ENCODE measurements at places on chromosomes 16 and 17. TPM values are rescaled to one million over a fixed set of nuclear protein-coding genes. Genes with fewer than 3 reads are reported as not detected.

DNA sequence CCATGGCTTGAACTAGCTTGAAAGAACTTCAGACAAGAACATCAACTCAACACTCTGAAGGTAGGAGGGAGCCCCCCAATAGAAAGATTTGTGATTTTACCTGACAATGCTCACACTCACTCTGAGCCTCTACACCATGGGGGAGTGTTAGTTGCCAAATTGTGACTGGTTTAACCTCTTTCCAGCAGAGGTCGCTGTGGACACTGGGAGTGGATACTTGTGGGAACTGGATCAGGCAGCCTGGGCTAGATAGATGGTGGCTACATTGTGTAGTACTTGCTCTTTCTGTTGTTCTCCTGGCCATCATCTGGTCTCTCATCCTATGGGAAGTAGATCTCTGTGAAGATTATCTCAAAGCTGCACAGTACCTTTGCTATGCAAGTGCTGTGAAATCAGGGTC is 2.9 kb downstream of the SMPD3 start:
- no peak overlapping the region for H3K4me3 ChIP-seq
- no peaks in the 10 kb centered on the region for H3K36me3 ChIP-seq
- peaks cover 43% of the 10 kb centered on the region for H3K27me3 ChIP-seq
- DNase-seq = no peak
- no peak overlapping the region for H3K27ac ChIP-seq
- H3K4me1 ChIP-seq = peaks cover 12% of the 10 kb centered on the region

- no peak for DNase-seq
- H3K4me1 ChIP-seq = no peaks in the 10 kb centered on the region
- H3K36me3 ChIP-seq = peaks cover 2% of the 10 kb centered on the region
- H3K27me3 ChIP-seq = peaks cover 25% of the 10 kb centered on the region
- H3K4me3 ChIP-seq = no peak overlapping the region
These were observed 904 bp downstream of the SLC6A2 start for GRCh38 chr16:55656691-55657092.

DNA sequence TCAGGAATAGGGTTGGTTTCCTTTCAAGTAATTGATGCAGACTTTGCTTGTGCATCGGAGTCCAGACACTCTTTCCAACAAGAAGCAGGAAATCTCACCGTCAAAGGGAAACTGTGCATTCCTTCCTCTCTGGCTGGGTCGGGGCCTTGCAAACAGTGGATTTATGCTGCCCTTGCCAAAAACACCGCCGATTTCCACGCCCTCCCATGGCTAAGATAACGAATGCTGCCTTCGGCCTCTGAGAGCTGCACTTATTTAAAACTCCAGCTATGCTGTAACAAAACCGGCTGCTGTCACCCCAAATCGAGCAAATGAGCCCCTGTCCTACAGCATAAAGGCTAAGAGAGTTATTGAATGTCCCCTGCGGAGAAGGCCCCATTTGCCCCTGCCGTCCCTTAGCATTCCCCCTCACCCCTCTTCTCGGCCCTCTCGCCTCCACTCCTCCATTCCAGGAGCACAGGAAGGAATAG is 275.5 kb upstream of the IRX5 start:
- DNase-seq = no peak
- no peaks in the 10 kb centered on the region for H3K36me3 ChIP-seq
- H3K27me3 ChIP-seq = peaks cover 28% of the 10 kb centered on the region

- H3K36me3 ChIP-seq = peaks cover 8% of the 10 kb centered on the region
- no peak for DNase-seq
- peak overlapping the region; percentile 99 for H3K27ac ChIP-seq
- peaks cover 43% of the 10 kb centered on the region for H3K4me1 ChIP-seq
These were observed 878 bp upstream of the TRIM25 start for GRCh38 chr17:56914581-56915273.

DNA sequence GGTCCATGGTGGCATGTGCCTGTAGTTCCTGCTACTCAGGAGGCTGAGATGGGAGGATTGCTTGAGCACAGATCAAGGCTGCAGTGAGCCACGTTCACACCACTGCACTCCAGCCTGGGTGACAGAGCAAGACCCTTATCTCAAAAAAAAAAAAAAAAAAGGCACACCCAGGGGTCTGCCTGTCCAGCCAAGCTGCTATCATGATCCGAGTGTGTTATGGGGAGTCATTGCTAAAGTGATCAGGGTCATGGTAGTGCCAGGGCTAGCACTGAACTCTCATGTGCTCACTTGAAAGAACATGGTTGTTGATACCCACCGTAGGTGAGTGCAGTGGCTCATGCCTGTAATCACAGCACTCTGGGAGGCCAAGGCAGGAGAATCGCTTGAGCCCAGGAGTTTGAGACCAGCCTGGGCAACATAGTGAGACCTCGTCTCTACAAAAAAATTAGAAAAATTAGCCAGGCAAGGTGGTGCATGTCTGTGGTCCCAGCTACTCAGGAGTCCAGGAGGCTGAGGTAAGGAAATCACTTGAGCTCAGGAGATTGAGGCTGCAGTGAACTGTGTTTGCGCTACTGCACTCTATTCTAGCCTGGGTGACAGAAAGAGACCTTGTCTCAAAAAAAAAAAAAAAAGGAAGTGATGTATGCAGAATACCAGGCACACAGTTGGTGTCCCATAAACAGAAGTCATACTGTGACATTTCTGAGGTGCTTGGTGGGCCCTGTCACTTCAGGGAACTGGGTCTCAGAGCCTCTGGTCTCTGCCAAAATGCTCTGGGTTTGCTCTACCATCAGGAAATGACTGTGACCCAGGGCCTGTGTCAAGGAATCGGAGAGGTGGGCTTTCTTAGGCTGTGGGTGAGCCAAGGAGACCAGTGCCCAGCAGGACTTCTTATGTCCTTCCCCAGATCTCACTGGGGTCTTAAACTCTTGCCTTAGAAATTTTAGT is 2.2 kb downstream of the PRM1 start:
- no peak overlapping the region for H3K4me3 ChIP-seq
- no peak for DNase-seq
- H3K27ac ChIP-seq = peak overlapping the region; percentile 49
- H3K27me3 ChIP-seq = peaks cover 15% of the 10 kb centered on the region
- H3K36me3 ChIP-seq = no peaks in the 10 kb centered on the region

DNA sequence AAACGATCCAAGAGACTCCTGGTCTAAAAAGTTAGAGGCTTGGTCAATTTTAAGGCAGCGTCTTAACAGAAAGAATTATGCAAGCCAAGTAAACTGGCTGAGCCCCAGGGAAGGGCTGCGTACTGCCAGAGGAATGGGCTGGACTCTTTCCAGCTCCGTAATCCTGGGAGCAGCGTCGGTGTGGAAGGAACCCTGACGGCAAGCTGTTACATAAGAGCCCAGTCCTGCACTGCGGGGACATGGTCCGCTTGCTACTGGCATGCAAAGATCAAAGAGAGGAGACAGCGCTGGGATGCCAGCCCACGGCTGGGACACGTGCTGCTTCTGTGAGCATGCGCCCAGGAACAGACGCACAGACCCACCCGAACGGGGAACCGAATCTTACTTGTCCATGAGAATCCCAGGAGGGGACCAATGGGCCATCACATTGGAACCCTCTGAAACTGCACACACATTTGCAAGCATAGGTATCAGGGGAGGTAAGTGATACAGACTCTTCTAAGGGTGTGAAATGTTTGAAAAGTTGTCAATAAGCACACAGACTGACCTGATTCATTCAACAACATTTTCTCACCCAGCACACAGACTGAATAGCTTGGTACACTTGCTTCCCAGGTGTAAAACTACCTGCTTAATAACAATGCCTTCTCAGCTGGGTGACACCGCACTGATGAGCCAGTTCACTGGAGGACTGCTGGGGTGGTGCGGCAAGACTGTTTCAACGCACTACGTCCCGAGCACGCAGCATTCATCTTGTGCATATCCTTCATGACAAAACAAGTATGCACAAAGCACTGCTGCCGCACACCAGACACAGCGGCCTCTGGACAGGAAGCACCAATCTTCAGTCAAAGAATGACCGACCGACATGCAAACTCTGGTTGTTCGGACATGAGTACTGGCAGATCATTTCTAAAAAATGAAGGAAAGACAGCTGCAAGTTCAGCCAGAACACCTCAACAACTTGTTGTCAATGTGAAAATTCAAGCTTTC is 94.9 kb downstream of the ANKRD11 start:
- H3K27ac ChIP-seq = no peak overlapping the region
- peaks cover 38% of the 10 kb centered on the region for H3K4me1 ChIP-seq
- no peak overlapping the region for H3K4me3 ChIP-seq
- no peak for DNase-seq
- H3K27me3 ChIP-seq = no peaks in the 10 kb centered on the region
- H3K36me3 ChIP-seq = no peaks in the 10 kb centered on the region

DNA sequence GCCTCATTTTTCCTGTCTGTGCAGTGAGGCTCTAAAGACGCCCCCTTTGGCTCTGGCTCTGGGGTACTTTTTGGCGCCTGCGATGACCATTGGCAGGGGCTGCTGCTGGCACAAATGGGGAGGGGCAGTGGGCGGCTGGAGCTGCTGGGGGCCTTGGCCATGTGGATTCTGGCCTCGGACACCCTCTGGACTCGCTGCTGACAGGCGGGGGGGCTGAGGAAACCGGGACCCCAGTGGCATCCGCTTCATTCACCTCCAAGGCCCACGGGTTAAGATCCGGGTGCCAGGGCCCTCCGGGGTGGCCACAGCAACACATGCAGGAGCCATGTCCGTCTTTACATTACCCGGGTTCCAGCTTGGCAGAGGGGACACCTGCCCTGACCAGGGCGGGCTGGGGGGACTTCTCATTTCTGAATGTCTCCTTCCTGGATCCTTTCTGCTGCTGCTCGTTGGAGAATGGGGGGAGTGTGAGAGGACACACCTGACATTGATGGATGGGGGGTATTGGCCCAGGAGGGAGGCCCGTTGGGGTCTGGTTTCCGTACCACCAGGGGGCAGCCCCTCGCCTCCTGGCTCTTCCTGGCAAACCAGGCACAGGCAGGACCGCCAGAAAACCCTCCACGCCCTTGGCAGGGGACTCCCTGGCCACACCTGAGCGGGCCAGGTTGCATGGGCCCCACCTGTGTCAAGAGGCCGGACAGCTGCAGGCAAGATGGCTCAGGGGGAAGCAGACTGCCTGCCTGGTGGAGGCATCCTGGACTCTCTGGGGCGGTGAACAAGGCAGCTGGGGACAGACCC is 21.8 kb downstream of the GSE1 start:
- no peak overlapping the region for H3K4me3 ChIP-seq
- no peak for DNase-seq
- no peaks in the 10 kb centered on the region for H3K27me3 ChIP-seq
- no peak overlapping the region for H3K27ac ChIP-seq
- H3K36me3 ChIP-seq = no peaks in the 10 kb centered on the region
- H3K4me1 ChIP-seq = peaks cover 4% of the 10 kb centered on the region

GRCh38 chr16:15754821-15755534 is 101.8 kb downstream of the MYH11 start:
- peaks cover 3% of the 10 kb centered on the region for H3K36me3 ChIP-seq
- peaks cover 3% of the 10 kb centered on the region for H3K27me3 ChIP-seq
- H3K4me3 ChIP-seq = no peak overlapping the region

- H3K27ac ChIP-seq = peak overlapping the region; percentile 100
- peak overlapping the region; percentile 97 for H3K4me3 ChIP-seq
- DNase-seq = no peak
- H3K4me1 ChIP-seq = peaks cover 36% of the 10 kb centered on the region
These were observed 1.5 kb upstream of the SRCAP start for GRCh38 chr16:30697264-30698138.

GRCh38 chr17:3888343-3889171 is 4.3 kb downstream of the CAMKK1 start:
- H3K27ac ChIP-seq = peak overlapping the region; percentile 92
- no peaks in the 10 kb centered on the region for H3K36me3 ChIP-seq
- H3K27me3 ChIP-seq = no peaks in the 10 kb centered on the region
- H3K4me1 ChIP-seq = peaks cover 48% of the 10 kb centered on the region
- H3K4me3 ChIP-seq = no peak overlapping the region

DNA sequence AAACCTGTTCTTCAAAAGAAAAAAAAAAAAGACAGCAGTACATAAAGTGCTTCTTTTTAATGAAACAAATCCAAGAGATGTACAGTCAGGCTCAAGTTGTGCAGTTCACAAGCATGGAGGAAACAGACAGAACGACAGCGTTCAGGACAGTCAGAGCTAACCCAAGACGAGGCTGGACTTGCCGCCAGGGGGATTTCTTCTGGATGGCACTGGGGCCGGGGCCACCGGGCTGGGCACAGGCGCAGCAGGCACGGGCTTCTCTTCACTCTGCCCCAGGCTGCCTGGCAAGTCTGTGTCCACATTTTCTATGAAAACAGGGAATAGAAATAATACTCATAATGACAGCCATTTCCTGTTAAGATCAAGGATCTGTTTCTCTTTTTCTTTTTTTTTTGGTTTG is 4.4 kb upstream of the NT5C start:
- H3K4me3 ChIP-seq = no peak overlapping the region
- peaks cover 10% of the 10 kb centered on the region for H3K4me1 ChIP-seq
- no peak for DNase-seq
- H3K27ac ChIP-seq = peak overlapping the region; percentile 43

DNA sequence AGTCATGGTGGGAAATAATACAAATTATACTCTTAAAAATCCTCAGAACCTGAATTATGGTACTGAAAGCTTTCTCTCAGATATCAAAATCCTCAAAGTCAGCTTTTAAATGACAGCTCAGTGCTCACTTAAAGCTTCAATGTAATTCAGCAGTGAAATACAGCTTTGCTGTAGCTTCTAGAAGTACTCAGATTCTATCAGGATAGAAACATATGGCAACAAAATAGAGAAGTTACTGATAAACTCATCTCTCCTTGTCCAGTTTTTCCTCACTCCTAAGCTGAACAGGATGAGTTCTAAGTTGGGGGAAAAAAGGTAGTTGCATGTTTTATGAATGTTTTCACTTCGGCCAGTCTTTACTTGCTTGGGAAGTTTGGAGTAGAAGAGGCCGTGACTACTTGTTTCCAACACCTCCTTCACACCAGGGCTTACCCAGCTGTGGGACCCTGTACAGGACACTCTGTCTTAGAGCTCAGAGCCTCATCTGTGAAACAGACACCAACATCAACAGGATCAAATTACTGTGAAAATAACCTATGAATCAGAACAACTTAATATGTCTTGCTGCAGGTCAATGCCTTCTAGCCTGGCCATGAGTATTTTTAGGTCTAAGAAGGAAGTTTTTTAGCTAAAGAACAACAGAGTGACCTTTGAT is 30.2 kb downstream of the OGFOD1 start:
- peak overlapping the region; percentile 62 for H3K27ac ChIP-seq
- no peak for DNase-seq
- H3K27me3 ChIP-seq = no peaks in the 10 kb centered on the region
- no peaks in the 10 kb centered on the region for H3K36me3 ChIP-seq

GRCh38 chr17:13417381-13417950 is 184.3 kb downstream of the HS3ST3A1 start:
- no peak for DNase-seq
- no peaks in the 10 kb centered on the region for H3K36me3 ChIP-seq
- no peaks in the 10 kb centered on the region for H3K4me1 ChIP-seq
- no peak overlapping the region for H3K4me3 ChIP-seq
- peaks cover 15% of the 10 kb centered on the region for H3K27me3 ChIP-seq

The C1QTNF8 gene
- total RNA-seq = not detected

The TMED6 gene
- not detected for total RNA-seq

The NPIPB6 gene
- 5.9 TPM for total RNA-seq

The ARL4D gene
- total RNA-seq = 2.0 TPM

The CPNE2 gene
- total RNA-seq = 4.4 TPM

The TM4SF5 gene
- not detected for total RNA-seq

The TK1 gene
- 1.2 TPM for total RNA-seq

All from T-helper 17 cell (primary cell).